ENCODE measurements at places on chromosomes 7 and 10.

- DNase-seq = no peak
Observed at GRCh38 chr7:91685544-91685943, 195.0 kb downstream of the MTERF1 start.

DNA sequence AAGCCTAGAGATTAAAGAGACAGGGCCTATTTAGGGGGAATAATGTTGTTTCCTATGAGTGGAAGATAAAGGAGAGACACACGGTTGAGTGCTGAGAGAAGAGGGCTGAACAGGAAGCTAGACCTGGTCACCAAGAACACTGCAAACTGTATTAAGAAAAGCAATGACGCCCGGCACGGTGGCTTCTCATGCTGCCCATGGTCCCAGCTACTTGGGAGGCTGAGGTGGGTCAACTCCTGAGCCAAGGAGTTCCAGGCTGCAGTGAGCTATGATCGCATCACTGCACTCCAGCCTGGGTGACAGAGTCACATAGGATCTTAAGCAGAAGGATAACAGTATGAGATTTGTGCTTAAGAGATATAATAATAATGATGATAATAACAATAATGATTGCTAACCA lies 19.7 kb upstream of the OTUD1 start:
- DNase-seq = no peak

DNA sequence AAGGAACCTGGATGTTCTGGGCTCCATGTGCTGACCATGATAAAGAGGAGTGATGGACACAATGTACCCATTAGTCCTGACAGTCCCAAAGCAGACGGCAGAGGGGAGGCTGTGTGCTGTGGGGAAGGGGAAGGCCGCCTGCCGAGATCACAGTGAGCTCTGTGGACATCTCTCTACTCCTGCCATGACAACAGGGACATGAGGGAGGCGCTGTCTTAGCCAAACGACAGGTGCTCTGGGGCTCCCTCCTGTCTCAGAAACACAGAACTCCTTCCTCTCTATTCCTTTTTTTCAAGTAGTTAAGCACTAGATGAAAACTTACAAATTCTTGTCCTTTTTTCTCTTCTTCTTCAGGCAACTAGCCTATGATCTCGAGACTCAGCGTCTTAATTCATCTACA lies 113.1 kb downstream of the RNF32 start:
- DNase-seq = no peak

DNA sequence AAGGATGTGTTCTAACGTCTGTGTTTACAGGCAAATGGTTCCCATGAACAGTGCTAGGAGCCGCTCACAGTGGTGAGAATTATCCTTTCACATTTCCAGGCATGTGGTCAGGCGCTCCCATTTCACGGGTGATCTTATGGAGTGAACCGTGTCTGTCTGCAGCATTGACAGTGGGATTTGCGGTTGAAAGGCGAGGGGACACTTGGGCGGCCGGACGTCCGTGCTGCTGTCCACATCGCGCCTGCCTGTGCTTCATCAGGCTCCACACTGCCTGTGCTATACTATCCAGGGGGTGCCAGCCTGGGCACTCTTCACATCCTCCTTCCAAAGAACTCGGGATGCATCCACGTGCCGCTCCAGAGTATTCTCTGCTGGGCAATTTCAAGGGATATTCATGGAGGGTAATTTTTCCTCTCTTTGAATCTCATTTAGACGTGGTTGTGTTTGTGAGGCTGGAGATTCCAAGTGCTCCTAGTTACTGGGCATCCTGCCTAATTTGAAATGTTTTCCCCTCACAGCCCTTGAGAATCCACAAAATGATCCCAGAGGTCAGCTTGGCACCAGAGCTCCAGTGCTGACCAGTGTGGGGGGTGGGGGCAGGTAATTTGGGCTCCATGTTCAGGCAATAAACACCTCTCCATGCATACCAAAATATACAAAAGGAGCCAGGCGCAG lies 61.9 kb upstream of the EBF3 start:
- no peak for DNase-seq

- no peak for DNase-seq
Observed at GRCh38 chr7:91169830-91170191, 94.4 kb upstream of the FZD1 start.

GRCh38 chr7:133550145-133550544 lies 297.3 kb downstream of the EXOC4 start:
- DNase-seq = no peak

Data from activated CD4-positive, alpha-beta T cell treated with anti-CD3 and anti-CD28 coated beads, Interleukin-2, amount 50 U/mL, for 1 hour (primary cell).